Forelimb muscle (tissue), 1 donor: ENCODE measurements at places on chromosomes 6 and 20. TPM values are rescaled to one million over a fixed set of nuclear protein-coding genes. Genes with fewer than 3 reads are reported as not detected.

DNA sequence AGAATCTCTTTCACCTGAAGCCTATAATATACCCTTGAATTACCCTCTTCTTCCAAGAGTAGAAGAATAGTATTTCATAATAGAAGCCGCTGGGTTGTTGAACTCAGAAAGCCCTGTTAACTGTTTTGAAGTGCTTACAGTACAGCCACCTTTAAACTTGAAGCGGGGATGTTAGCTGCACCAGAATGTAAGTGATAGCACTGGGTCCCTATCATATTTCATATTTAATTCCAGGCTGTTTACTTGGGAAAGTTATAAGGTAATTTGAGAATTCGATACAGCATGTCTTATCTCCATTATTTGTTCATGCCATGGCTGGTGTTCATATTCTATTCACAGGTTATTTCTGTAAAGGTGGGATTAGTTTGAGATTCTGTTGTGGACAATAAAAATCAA lies 63.5 kb upstream of the VSTM2L start:
- no peak for DNase-seq

- DNase-seq = no peak
These were observed 3.6 kb upstream of the BTN2A2 start for GRCh38 chr6:26379292-26379691.

GRCh38 chr6:102549221-102549874 lies 1155.8 kb downstream of the GRIK2 start:
- DNase-seq = no peak

DNA sequence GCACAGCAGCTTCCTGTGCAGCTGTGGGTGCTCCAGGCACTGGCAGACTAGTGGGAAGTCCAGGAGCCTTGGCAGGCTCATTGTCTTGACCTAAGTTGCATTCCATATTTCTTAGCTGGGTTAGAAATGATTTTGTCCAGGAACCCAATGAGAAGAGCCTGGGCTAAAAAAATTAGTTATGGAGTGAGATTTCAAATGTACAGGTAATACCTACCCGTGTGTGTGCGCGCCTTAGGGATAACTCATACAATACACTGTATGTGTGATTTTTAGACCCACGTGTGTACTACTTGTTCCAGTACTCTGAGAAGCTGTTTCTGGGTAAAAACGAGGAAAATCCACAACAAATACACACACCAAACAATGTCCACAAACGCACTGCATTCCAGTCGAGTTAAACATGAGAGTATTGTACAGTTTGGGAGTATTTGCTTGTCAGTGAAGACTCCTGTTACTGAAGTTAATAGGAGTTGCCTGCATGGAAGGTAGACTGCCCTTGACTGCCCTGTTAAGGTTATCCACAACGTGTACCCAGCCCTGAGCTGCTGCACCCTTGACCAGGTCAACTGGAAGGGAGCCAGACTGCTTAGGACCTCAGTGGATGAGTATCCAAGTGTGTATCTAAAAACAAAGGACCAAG lies 1.4 kb downstream of the PAQR8 start:
- DNase-seq = no peak

DNA sequence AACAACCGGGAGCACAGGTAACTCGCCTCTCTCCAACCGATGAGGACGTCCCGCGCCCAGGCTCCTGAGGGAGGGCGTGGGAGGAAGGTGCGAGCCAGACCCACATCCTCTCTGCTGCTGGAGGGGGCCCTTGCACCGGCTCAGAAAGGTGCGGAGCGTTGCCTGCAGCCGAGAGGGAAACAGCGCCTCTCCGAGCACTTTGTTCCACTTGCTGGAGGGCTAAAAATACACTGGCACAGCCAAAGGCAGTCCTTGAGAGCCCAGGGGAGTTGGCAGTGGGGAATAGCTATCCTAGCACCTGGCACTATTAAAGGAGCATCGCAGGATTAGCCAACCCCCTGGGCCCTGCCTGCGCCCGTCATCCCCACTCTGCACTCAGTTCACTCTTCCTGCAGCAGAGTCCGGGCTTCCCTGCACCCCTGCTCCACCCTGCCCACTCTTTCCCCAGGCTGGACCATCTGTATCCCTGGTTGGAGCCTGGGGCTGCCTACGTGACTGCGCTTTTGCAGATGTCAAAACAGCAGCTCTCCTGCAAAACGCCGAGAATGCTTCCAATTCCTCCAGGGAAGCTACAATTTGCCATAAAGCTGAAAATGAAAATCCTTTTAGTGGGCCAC lies 108.9 kb downstream of the SNX5 start:
- DNase-seq = no peak

DNA sequence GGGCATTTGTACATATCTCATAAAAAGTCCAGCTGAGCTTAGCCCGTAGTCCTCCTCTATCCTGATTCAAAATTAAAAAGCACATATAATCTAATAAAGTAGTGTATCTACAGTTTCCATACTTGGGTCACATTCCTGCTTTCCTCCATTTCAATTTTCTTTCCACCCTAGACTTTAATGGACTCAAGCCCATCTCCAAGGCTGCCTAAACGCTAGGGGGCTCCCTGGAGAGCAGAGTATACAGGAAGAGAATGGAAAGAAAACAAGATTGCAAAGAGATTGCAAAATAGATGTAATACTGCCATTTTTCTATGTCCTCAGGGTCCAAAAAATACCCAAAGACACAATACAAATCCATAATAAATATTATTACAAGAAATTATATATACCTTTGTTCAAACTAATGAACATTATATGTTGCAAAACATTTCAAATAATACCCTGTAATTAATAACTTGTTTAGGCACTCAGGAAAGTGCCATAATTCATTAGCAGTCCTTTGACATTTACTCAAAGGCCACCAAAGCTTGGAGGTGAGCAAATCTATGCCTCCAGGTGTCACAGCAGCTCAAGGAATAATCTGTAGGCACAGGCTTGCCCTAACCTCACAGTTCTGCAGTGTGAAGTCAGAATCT lies 2.4 kb upstream of the MCM3 start:
- DNase-seq = no peak

- DNase-seq = no peak
These were observed 20.8 kb downstream of the PANK2 start for GRCh38 chr20:3909952-3910366.

- DNase-seq = no peak
These were observed 43.4 kb downstream of the SLC22A3 start for GRCh38 chr6:160391419-160392116.

GRCh38 chr6:13978102-13978640 lies 53.4 kb downstream of the RNF182 start:
- no peak for DNase-seq

GRCh38 chr6:40950986-40951698 lies 87.9 kb downstream of the UNC5CL start:
- DNase-seq = no peak

- DNase-seq = no peak
These were observed 87.6 kb downstream of the ASXL1 start for GRCh38 chr20:32445539-32446273.

DNA sequence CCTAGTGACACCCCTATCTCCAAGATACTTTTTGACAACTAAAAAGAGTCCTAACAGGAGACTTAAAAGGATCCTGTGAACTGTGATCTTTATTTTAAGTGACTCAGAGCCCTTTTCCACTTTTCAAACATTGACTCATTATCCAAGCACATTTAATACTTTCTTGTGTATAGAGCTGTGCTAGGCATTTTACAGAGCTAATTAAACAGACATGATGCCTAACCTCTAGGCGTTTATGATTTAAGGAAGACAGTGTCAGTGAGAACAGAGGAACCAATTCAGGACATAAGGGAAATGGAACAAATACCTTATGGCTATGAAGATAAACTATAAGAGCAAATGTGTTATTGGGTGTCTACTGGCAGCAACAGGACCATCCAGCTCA lies 282.6 kb downstream of the TPBG start:
- no peak for DNase-seq

DNA sequence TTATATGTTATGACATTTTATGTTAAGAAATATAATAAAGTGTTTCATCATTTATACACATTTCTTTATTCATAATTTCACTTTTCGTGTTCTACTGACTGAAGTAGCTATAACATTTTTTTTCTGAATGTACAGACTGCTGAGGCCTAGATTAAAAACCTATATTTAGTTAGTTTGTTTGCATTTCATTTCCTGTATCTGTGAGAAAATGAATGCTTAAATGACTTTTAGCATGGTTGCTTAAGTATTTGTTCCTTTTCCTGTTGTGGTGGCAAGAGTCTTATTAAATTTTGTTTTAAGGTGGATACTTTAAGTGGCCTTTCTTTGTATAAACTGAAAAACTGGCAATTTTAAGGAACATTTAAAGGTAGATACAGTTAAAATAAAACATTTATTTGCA lies 779.7 kb upstream of the MAN1A1 start:
- no peak for DNase-seq

- no peak for DNase-seq
These were observed 45.1 kb upstream of the B4GALT5 start for GRCh38 chr20:49758781-49759180.

DNA sequence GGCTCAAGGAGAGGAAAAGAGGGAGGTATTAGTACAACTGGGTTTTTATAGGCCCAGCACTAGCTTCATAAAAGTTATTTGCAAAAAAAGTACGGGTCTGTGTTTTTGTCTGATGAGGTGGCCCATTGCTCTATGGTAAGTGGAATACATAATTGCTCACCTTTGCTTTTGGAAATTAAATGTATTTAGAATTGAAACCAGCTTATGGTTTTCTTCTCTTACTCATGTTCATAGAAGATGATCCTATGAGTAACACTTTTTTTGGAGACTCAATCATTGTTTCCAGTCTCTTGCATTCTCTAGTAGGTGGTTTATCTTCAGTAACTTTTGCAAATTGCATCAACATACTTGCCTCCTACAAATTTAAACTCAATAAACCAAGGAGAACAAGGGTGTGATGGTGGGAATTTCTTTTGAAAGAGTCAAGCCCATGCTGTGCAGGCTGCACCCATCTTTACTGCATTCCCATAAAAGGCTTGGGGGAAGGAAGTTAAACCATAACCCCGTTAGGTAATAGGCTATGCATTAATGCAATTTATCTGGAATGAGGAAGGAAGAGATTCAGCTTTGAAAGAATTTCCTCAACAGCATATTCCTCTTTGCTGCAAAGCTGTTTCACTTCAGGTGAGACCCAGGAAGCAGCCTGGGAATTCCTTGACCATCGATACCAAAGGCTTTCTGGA lies 48.5 kb upstream of the EDN1 start:
- no peak for DNase-seq

GRCh38 chr6:20846602-20847028 lies 312.4 kb downstream of the CDKAL1 start:
- no peak for DNase-seq

GRCh38 chr6:62283796-62284411 lies 2.1 kb downstream of the KHDRBS2 start:
- peak; percentile 9 for DNase-seq

DNA sequence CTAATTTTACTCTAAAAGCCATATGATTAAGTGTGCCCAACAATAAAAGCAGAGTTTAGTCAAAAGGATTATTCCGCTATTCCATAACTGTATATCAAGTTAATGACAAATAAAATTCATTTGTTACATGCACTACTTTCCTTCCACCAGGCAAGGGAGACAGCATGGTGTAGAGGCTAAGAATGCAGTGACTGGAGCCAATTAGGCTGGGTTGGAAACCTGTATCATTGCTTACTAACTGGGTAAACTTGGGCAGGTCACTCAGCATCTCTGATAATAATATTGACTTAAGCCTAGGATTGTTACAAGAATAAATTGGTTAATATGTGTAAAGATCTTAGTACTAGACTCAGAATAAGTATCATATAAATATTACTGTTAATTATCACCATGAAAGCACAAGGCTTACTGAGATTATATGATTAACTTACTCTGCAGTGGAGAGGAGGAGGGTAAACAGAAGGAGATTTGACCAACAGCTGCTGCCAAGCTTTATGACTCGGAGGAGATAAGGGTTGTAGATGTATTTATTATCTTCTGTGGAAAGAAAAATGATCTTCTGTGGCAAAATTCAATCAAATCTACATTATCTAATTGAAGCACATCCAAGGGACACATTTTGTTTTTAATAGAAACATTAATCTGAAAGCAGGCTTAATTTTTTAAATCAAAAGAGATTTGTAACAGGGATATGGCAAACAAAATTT lies 1459.9 kb downstream of the GRIK2 start:
- DNase-seq = no peak

- no peak for DNase-seq
These were observed 52.0 kb downstream of the CPNE5 start for GRCh38 chr6:36787210-36787609.

- no peak for DNase-seq
These were observed 19.0 kb upstream of the KIFC1 start for GRCh38 chr6:33372526-33373123.

- DNase-seq = no peak
These were observed 129.6 kb downstream of the ZDHHC14 start for GRCh38 chr6:157510323-157511188.

GRCh38 chr6:22041797-22042480 lies 254.9 kb downstream of the PRL start:
- no peak for DNase-seq

DNA sequence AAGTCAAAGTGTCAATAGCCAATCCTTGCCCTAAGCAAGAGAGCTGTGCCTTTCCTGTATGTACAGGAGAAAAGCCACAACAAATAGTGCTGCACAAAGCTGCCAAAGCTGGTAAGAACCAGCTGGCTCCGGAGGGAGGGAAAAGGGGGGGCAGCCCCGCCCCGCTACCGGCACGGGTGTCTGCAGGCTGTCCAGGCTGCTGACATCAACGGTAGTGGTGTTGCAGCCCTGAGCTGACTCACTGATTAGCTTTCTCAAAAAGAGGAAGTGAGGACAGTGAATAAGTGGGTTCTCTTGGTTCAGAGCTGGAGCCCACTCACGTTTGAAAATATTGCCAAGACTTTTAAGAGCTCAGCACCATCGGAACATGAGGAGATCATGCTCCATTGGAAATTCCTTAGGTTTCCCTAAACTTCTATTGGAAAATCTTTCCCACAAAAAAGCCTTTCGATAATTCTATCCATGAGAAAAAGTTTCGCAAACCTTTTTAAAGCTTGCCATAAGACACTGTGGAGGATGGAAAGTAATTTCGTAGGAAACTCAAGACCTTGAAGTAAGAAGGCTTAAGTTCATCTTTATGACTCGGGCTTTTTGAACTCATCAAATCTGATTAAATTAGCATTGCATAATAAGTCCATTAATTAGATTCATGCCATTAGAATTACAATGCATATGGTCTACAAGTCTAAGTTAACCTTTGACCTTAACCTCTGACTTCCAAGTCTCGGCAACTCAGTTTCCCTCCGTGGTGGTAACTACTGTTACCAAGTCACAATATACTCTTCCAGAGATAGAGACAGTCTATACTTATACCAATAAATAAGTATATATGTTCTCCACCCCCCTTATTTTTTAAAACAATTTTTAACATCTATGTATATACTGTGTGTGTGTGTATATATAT lies 67.0 kb downstream of the TNFRSF21 start:
- DNase-seq = no peak

The GTSF1L gene
- not detected for polyA plus RNA-seq

The SYCP2 gene
- polyA plus RNA-seq = 3.9 TPM

The RWDD1 gene
- 54.1 TPM for polyA plus RNA-seq

The RBM24 gene
- polyA plus RNA-seq = 348 TPM

The TFAP2C gene
- not detected for polyA plus RNA-seq

The LGSN gene
- polyA plus RNA-seq = not detected

The PRDM13 gene
- polyA plus RNA-seq = not detected

The TFAP2D gene
- not detected for polyA plus RNA-seq

The STMND1 gene
- polyA plus RNA-seq = 0.34 TPM

The NOTCH4 gene
- polyA plus RNA-seq = 19.9 TPM

The PDE7B gene
- polyA plus RNA-seq = 6.6 TPM

The CST2 gene
- not detected for polyA plus RNA-seq
